NCI-H1105 treated with DMSO at 0.1 percent for 48 hours (cell line): ENCODE measurements at places on chromosomes 11 and 22.

- DNase-seq = no peak
Observed at GRCh38 chr11:125290263-125290662, 125.7 kb downstream of the PKNOX2 start.

- no peak for DNase-seq
Observed at GRCh38 chr11:113840932-113841664, 34.3 kb downstream of the USP28 start.

GRCh38 chr11:46352063-46352841 lies 5.0 kb downstream of the DGKZ start:
- no peak for DNase-seq

DNA sequence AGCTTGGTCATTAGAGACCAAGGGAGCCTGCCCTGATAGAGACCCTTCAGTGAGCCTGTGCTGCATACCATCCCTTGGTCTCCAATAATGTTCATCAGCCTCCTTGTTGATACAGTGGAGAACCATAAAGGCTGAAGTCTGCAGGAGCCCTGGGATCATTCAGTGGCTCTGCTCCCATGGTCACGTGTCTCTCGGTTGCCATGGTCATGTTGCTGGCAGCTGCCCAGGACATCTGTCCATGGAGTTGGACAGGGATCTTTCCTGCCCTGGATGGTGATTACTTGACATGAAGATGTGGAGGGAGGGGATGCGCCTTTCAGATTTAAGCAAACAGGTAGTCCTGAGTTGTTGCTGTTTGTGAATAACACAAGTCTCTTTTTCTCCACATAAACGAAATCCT lies 38.2 kb downstream of the CYB5R2 start:
- peak; percentile 9 for DNase-seq

GRCh38 chr11:93132836-93133235 lies 65.0 kb downstream of the SLC36A4 start:
- no peak for DNase-seq
